Activated naive CD8-positive, alpha-beta T cell treated with anti-CD3 and anti-CD28 coated beads, Interleukin-2, amount 10 ng/mL, durations not matched to agents 7 days and 5 days (primary cell): ENCODE measurements at places on chromosomes 12 and 14. TPM values are rescaled to one million over a fixed set of nuclear protein-coding genes. Genes with fewer than 3 reads are reported as not detected.

DNA sequence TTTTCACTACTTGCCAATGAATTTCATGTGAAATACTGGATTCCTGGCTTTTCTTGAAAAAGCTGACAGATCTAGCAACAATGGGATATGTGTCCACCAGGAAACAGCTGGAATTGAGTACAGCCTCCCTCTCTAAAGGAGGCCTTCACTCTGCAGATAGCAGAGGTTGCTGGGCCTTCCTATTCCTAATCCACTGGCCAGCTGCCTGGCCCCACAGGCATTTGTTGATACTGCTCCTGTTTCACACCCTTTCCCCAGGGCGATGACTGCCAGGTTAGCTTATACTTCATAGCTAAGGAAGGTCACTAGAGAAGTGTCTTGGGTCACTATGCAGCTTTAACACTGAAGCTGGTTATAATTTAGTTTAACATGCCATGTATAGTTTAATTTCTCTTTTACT lies 87.5 kb upstream of the PDZRN4 start:
- no peak overlapping the region for H3K27ac ChIP-seq
- no peaks in the 10 kb centered on the region for H3K4me1 ChIP-seq
- H3K4me3 ChIP-seq, result no peak overlapping the region

DNA sequence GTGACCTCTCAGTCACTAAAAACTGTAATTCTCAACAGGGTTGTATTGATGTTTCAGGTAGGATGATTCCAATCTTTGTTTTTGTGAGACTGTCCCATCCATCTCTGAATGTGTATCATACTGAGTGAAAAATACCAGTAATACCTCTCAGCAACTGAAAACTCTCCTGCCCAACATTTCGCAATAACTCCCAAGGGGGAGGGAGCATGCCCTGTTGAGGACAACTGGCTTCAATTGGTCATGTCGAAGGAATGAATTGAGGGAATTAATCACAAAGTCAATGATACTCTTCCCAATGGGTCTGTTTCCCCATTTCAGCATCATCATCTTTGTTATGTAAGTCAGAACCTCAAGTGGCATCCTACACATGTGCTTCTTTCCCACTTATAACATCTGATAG lies 102.4 kb upstream of the E2F7 start:
- no peaks in the 10 kb centered on the region for H3K27me3 ChIP-seq
- no peak overlapping the region for H3K27ac ChIP-seq
- H3K4me1 ChIP-seq, result no peaks in the 10 kb centered on the region

DNA sequence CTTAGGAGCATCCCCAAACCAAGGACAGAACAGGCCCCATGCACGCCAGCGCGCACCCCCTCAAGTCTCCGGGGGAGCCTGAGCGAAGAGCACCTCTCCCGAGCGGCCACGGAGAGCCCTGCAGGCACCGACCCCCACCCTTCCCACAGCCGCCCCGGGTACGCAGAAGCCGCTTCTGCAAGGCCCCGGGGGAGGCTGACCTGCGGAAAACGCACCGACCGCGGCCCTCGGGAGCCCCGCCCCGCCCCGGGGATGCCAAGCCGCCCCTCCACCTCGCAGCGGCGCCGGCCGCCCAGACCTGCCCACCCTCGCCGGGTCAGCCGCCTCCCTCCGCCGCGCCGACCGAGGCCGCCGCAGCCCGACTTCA lies 385 bp downstream of the CAPRIN2 start:
- no peak for DNase-seq
- peak overlapping the region; percentile 66 for H3K27ac ChIP-seq
- peak overlapping the region; percentile 87 for H3K4me3 ChIP-seq
- H3K36me3 ChIP-seq, result no peaks in the 10 kb centered on the region
- H3K4me1 ChIP-seq, result peaks cover 18% of the 10 kb centered on the region
- peaks cover 4% of the 10 kb centered on the region for H3K27me3 ChIP-seq

- DNase-seq, result no peak
- no peak overlapping the region for H3K27ac ChIP-seq
- peaks cover 2% of the 10 kb centered on the region for H3K36me3 ChIP-seq
- no peak overlapping the region for H3K4me3 ChIP-seq
- H3K4me1 ChIP-seq, result peaks cover 4% of the 10 kb centered on the region
Measured at GRCh38 chr12:67759829-67760228, 111.3 kb downstream of the DYRK2 start.

The CDK4 gene
- total RNA-seq, result 98.4 TPM

The DIO2 gene
- total RNA-seq, result not detected

DNA sequence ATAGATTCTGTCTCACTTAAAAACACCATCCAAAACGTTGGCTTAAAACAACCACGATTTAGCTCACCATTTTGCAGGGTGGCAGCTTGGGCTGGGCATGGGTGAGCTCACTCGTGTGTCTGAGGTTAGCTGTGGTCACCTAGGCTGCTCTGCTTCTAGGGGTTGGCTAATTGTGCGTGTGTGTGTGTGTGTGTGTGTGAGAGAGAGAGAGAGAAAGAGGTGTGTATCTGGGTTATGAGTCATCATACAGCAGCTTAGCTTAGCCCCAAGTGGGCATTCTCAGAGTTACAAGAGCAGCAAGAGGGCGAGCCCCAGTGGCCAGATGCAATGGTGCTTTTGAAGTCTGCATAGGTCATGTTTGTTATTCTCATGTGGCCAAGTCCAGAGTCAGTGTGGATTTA lies 6.0 kb downstream of the FBXW8 start:
- DNase-seq, result peak; percentile 35
- H3K27me3 ChIP-seq, result no peaks in the 10 kb centered on the region
- peaks cover 55% of the 10 kb centered on the region for H3K4me1 ChIP-seq
- peaks cover 37% of the 10 kb centered on the region for H3K36me3 ChIP-seq
- peak overlapping the region; percentile 62 for H3K27ac ChIP-seq

DNA sequence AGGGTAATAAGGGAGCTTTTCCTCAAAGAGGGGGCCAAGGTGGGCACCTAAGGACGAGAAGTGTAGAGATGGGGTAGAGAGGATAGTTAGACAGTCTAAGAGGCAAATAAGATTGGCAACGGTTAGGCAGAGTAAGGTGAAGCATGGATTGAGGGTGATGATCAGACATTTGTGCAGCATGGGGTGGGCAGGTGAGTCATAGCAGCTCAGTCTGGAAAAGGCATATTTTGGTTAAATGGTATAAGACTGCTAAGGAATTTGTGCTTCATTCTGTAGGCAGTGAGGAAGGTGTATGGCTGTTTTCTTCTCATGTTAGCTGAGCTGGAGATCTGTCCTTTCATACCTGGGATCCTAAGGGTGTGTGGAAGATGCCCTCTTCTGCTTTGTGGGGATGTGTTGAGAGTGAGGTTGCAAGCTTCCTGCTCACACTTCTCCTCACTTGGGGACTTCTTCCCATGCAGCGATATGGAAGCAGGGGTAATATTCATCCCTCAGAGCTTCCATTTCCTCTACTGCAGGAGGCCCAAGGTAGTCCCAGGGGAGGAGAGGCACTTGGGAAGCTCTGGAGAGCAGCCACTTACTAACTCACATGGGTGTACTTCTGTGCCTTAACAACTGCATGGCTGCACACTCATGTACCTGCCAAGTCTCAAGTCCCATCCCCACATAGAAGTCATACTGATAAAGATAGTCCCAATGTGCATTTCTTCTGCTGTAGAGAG lies 28.9 kb downstream of the GSG1 start:
- DNase-seq, result no peak
- no peaks in the 10 kb centered on the region for H3K27me3 ChIP-seq
- H3K36me3 ChIP-seq, result peaks cover 5% of the 10 kb centered on the region
- no peaks in the 10 kb centered on the region for H3K4me1 ChIP-seq
- no peak overlapping the region for H3K27ac ChIP-seq

GRCh38 chr12:78964521-78964920 lies 99.9 kb downstream of the SYT1 start:
- H3K4me3 ChIP-seq, result no peak overlapping the region
- H3K4me1 ChIP-seq, result no peaks in the 10 kb centered on the region
- no peak for DNase-seq
- H3K27me3 ChIP-seq, result no peaks in the 10 kb centered on the region

The IQSEC3 gene
- 7.3 TPM for total RNA-seq

The GPD1 gene
- total RNA-seq, result 0.91 TPM

GRCh38 chr14:96055065-96055752 lies 16.0 kb downstream of the C14orf132 start:
- no peaks in the 10 kb centered on the region for H3K36me3 ChIP-seq
- DNase-seq, result no peak
- H3K27ac ChIP-seq, result no peak overlapping the region
- peaks cover 3% of the 10 kb centered on the region for H3K27me3 ChIP-seq
- no peaks in the 10 kb centered on the region for H3K4me1 ChIP-seq

GRCh38 chr12:92288561-92288960 lies 142.9 kb upstream of the BTG1 start:
- H3K27me3 ChIP-seq, result no peaks in the 10 kb centered on the region
- no peak for DNase-seq
- H3K36me3 ChIP-seq, result peaks cover 9% of the 10 kb centered on the region
- no peaks in the 10 kb centered on the region for H3K4me1 ChIP-seq

The PIP4K2C gene
- total RNA-seq, result 21.6 TPM

DNA sequence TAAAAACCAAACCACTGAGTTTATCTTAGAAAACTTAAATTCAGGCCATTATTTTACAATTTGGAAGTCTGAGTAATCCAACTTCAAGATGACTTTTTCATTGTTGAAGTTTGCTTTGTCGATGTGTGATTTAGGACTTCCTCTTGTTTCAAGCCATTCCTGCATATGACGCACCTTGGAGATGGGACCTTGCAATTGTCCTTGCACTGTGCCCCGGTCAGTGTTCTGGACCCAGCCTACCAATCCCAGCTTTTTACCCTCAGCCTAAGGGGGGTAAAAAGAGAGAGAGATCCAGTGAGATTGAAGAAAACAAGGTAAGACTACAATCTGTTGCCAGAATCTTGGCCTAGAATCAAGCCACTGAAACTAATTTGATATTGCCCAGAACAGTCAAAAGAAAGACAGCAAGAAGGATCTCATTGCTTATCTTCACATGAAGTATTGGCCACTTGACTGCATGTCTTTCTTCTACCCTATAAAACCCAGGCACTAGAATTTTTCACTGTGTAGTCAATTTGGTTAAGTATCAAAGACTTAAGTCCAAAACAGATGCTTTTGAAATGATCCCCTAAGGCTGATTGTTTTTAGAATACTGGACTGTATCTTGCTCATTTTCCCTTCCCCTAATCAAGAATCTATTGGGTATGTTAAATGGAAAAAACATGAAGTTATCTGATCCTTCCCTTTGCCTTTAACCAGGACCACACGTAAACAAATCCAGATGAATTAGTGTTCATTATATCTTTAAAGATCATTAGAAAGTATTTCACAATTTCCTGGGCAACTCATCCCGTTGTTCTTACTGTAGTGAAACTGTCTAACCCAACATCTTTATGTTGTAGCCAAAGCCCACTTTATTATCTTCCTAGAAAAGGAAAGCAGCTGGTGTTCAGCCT lies 2.4 kb upstream of the MLH3 start:
- peaks cover 36% of the 10 kb centered on the region for H3K4me1 ChIP-seq
- no peak overlapping the region for H3K27ac ChIP-seq
- no peak for DNase-seq
- no peaks in the 10 kb centered on the region for H3K27me3 ChIP-seq

The NFATC4 gene
- total RNA-seq, result not detected

DNA sequence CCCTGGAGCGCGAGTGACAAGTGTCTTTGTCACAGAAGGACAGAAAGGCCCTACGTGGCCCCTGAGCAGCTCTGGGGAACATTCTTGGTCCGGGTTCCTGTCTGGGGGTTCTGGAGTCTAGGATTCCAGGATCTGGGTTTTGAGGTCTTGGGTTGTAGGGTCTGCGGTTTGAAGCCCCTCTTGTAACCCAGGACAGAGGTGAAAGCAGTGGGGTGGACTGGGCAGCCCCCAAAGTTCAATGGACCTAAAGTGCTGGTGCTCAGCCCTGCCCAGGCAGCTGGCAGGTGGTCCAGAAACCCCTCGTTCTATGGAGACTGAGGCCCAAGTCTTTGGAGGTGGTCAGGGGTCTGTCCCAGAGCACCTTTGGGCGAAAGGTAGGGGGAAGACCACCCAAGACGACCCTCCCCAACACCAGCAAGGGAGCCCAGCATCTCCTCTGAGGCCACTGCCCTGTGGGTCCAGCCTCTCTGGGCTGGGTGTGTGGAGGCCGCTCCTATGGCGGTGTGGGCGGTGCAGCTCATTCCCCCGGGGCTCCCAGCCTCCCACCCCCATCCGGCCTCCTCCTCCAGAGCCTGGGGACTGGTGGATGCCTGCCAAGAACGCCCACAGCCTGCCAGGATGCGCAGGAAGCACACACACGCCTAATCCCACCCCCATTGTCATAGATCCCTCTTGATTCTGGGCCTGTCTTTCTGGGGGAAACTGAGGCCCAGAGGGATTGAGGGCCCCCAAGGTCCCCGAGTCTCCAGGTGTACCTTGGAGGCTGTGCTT lies 30.2 kb upstream of the ANKRD9 start:
- no peak overlapping the region for H3K27ac ChIP-seq
- no peaks in the 10 kb centered on the region for H3K36me3 ChIP-seq
- peaks cover 9% of the 10 kb centered on the region for H3K27me3 ChIP-seq

GRCh38 chr12:121893961-121894460 lies 5.4 kb downstream of the PSMD9 start:
- H3K4me3 ChIP-seq, result peak overlapping the region; percentile 52
- H3K4me1 ChIP-seq, result peaks cover 33% of the 10 kb centered on the region
- DNase-seq, result no peak
- peaks cover 8% of the 10 kb centered on the region for H3K36me3 ChIP-seq
- peak overlapping the region; percentile 75 for H3K27ac ChIP-seq

- H3K27ac ChIP-seq, result no peak overlapping the region
- no peaks in the 10 kb centered on the region for H3K4me1 ChIP-seq
- peaks cover 2% of the 10 kb centered on the region for H3K27me3 ChIP-seq
Measured at GRCh38 chr14:33917661-33918060, 33.2 kb downstream of the EGLN3 start.

- DNase-seq, result no peak
- H3K36me3 ChIP-seq, result no peaks in the 10 kb centered on the region
- no peak overlapping the region for H3K4me3 ChIP-seq
- H3K27me3 ChIP-seq, result peaks cover 2% of the 10 kb centered on the region
- no peak overlapping the region for H3K27ac ChIP-seq
- H3K4me1 ChIP-seq, result no peaks in the 10 kb centered on the region
Measured at GRCh38 chr12:13950502-13950901, 30.9 kb downstream of the GRIN2B start.

- no peaks in the 10 kb centered on the region for H3K27me3 ChIP-seq
- no peaks in the 10 kb centered on the region for H3K4me1 ChIP-seq
- no peak overlapping the region for H3K4me3 ChIP-seq
- DNase-seq, result no peak
- no peak overlapping the region for H3K27ac ChIP-seq
Measured at GRCh38 chr12:16163901-16164300, 113.6 kb downstream of the SLC15A5 start.
